Colonic mucosa (tissue), 4 donors: ENCODE measurements at places on chromosomes 5 and 9.

- no peak for DNase-seq
Observed at GRCh38 chr9:2138646-2139045, 123.5 kb downstream of the SMARCA2 start.

DNA sequence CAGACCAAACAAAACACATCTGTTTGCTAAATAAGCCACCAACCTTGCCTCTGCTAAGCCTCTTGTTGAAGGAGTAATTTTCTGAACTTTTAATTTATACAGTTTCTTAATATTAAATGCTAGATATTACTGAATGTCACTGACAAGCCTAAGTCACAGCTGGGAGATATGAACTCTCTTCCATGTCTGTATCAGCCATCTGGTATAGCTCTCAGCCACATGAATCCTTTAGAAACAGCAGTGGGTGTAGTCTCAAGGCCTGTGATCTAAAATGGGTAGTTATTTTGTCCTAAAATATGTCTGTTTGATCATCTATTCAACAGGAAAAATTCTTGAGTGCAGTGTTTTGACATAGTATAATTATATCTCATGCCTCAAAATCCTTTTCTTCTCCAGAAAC is 97.2 kb downstream of the CAMK4 start:
- no peak for DNase-seq

- DNase-seq: peak; percentile 82
Observed at GRCh38 chr5:99037668-99038067, 108.9 kb upstream of the CHD1 start.

GRCh38 chr9:98099346-98099745 is 19.7 kb downstream of the TRIM14 start:
- DNase-seq: no peak

DNA sequence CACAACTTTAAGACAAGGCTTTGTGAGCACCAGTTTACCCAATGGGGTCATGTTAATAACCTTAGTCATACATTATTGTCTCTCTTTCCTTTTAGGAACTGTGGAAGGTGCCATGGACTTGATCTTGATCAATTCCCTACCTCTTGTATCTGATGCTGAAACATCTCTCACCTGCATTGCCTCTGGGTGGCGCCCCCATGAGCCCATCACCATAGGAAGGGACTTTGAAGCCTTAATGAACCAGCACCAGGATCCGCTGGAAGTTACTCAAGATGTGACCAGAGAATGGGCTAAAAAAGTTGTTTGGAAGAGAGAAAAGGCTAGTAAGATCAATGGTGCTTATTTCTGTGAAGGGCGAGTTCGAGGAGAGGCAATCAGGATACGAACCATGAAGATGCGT is 48.7 kb downstream of the TEK start:
- DNase-seq: no peak
